ENCODE measurements at places on chromosomes 16 and 17.
A peak's percentile ranks its signal among the peaks of the same experiment; 100 is the strongest.

DNA sequence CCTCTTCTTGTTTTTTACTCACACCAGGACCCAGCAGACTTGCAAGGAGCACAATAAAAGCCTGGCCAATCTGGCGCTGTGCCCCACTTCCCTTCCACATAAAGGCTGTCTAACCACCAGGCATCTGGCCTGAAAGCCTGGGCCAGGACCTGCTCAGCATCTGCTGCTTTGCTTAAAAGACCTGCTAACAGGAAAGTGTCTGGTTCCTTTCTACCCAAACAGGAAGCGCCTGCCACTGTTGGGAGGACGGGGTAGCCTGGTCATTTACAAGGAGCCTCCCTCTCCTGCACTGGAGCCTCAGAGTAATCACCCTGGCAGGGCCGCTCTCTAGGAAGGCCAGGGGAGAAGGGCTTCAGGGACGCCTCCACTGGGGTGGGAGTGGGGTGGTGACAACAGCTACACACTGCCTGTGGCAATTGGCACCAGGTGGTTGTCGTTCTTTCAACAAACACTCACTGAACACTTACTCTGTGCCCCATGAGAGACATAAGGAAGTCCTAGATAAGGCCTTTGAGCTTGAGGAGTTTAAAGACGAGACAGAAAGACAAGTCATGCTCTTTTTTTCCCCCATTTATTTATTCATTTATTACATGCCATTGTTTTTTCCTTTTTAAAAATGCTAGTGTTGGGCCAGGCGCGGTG lies 6.3 kb upstream of the MMP28 start:
- peak; percentile 97 for DNase-seq

- DNase-seq = no peak
These were observed 41.4 kb upstream of the ABR start for GRCh38 chr17:1221209-1221608.

DNA sequence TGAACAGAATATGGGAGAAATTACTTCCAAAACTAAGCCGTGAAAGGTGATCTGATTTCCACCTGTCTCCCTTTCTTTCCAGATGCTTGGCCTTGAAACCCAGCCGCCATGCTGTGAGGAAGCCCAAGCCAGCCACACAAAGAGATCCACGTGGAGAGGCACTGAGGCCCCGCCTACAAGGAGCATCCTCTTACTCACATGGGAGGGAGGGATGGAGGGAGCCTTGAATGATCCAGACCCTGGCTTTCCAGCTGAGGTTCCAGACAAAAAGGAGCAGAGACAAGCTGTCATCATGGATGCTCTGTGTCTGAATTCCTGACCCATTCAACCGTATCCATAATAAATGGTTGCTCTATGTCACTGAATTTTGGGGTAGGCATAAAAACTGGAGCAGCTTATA lies 48.9 kb upstream of the HAPSTR1 start:
- DNase-seq = no peak

DNA sequence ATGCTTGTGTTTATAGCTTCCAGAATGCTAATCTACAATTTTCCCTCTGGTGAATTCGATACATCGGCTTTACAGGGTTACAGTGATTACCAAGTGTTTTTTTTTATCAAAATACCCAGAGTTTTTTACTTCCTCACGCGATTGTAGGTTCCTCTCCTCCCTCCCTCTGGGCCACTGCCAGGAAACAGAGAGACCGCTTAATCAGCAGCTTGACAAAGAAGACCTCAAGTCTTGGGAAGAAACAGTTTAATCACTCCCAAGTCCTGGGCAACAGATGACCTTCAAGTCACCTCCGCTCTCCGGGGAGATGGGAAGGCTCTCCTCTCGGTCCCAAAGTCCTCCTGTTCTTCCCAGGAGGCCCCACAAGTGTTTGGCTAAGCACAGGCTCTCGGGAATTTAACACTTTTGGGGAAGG lies 23.5 kb downstream of the SMTNL2 start:
- no peak for DNase-seq

DNA sequence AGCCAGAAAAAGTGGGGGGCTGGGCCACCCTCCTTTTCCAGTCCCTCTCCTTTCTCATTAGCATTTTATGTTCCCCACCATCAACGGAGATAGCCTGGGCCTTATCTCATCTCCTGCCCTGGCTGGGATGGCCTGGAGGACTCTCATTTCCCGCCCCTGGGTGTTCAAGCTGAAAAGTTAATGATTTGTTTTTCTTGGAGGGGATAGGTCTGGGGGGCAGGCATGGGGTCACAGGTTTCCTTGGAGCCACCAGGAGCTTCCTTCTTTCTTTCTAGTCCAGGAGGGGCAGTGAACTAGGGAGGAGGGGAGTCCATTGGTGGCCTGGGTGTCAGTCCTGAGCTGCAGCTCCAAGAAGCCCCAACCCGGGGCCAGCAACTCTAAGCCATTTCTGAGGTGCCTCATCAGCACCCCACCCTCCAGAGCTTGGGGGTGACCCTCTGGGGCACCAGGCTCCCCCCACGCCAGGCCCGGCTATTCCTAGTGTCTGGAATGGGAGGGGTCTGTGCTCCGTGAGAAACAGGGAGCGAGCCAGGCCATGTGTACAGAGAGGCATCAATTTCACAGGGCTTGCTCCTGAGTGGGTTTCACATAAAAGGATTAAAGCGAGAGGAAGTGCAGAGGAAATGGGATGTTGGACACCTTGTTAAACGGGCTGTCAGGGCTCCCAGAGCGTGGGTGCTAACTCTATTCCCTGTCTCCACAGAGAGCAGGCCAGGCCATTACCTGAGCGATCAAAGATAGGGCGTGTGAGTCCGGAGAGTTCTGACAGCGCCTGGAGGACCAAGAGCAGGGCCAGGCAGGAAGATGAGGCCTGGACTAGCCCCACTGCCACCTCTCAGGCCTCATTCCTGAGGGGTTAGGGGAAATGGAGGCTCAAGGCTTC lies 90.6 kb upstream of the LHX1 start:
- no peak for DNase-seq

- DNase-seq = no peak
These were observed 184.5 kb downstream of the IRF8 start for GRCh38 chr16:86083382-86084002.

DNA sequence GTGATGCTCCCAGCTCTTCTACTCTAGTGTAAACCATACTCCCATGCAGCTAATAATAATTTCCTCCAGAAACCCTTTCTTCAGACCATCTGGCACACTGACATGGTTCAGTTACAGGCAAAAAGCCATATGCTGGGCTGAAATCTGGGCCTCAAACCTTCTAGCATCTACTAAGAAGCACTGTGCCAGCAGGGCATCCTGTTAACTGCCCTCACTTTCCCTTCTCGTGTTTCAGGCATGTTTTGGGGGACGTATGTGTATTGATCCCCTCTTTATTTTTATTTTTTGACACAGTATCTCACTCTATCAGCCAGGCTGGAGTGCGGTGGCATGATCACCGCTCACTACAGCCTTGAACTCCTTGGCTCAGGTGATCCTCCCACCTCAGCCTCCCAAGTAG lies 33.3 kb downstream of the STAT5A start:
- DNase-seq = peak; percentile 88

GRCh38 chr16:14400285-14400977 lies 229.6 kb downstream of the PARN start:
- DNase-seq = no peak

DNA sequence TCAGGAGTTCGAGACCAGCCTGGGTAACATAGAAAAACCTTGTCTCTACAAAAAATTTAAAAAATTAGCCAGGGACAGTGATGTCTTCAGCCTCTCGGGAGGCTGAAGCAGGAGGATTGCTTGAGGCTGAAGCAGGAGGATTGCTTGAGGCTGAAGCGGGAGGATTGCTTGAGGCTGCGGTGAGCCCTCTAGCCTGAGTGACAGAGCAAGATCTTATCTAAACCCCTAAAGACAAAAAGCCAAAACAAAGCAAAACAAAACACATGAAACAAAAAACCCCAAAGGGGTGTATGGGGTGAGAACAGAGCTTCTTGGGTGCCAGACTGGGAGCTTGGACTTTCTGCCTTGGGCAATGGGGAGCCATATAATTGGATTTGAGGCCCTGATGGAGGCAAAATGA lies 2.6 kb downstream of the SPNS3 start:
- no peak for DNase-seq

GRCh38 chr17:30586818-30587595 lies 109.8 kb downstream of the GOSR1 start:
- DNase-seq = no peak

DNA sequence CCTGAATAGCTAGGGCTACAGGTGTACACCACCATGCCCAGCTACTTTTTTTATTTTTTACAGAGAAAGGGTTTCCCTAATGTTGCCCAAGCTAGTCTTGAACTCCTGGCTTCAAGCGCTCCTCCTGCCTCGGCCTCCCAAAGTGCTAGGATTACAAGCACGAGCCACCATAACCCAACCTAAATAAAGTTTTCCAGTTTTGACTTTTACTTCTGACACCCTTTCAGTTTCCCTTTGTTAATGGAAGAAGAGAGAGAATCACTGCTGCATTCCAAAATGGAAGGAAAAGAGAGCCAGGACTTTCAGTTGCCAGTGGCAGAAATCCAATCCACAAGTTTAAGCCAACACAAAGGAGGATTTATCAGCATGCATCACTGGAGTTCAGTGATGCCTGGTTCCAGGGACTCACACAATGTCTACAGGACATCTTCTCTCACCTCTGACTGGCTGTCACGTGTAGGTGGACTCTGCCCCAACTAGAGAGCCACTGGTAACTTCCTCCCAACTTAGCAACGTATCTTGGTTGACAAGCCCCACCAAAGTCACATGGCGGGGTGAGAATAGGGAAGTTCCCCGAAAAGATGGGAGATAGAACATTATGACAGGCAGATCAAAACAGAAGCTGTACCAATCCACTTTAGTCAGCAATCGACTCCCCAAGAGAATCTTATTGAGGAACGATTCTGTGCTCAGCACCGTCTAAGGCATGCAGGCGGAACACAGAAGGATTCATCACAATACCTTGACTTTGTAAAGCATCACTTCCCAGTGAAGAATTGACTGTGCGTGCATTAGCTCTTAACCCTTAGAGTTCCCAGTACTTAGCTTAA lies 46.5 kb downstream of the GAS7 start:
- no peak for DNase-seq

GRCh38 chr16:88596483-88596882 lies 26.3 kb downstream of the ZC3H18 start:
- DNase-seq = no peak

DNA sequence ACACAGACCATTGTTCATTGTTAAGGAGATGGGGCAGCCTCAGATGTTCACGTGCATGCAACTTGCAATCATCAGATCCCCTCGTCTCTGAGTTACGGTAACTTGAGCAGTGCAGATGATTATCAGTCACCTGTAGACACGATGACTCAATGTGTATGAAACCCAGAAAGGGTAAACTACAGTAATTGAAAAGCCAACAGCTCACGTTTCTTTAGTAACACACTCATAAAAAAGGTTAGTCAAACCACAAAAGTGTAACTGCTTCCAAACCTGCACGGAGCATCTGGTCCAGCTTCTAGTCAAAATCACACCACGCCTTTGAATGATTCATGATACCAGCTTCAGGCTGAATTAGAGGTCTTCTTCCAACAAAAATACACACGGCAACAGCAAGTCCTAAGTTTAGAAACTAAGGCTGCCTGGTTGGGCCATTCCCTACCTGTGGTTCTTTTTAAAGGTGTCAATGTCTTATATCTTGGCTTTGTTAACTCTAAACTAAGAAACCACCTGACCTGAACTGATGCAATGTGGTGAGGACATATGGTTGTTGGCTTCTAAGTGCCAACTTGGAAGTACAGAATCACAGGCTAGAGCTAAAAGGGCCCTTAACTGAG lies 32.3 kb downstream of the GRB7 start:
- no peak for DNase-seq

GRCh38 chr16:4534151-4534790 lies 4.3 kb downstream of the CDIP1 start:
- DNase-seq = no peak

DNA sequence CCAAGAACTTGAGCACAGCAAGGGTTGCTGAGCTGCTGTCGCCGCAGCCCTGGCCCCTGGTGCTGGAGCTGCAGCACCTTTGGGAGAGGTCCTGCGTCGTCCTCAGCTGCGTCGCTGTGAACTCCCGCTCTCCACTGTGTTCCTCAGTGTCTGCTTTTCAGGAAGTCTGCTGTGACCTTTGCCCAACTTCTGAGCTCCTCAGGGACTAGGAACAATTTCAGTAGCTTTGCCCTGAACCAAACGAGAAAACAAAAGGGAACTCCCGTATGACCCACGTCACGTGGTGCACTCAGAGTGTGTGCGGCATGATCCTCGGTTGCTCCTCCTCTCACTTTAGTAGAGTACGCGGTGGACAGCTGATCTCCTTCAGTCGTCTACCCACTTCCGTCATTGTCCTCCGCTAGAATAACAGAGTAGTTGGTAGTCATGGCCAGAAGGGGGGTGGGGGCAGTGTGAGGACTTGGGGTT lies 44.2 kb downstream of the WDR45B start:
- no peak for DNase-seq

DNA sequence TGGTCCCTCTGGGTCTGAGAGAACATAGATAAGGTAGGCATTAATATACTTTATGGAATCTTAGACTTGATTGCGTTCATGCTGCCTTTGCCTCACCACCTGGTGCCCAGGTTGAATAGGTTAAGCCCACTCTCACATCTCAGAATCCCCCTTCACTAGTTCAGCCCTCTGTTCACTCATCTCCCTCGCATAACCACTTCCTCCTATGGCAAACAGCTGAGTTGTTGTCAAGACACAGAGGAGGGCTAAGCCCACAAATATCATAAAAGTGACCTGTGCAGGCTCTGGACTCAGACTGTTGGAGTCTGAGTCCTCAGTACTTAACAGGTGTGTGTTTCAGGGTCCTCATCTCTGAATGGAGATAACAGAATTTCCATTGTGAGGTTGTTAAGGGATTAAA lies 55.7 kb downstream of the GOSR1 start:
- no peak for DNase-seq

DNA sequence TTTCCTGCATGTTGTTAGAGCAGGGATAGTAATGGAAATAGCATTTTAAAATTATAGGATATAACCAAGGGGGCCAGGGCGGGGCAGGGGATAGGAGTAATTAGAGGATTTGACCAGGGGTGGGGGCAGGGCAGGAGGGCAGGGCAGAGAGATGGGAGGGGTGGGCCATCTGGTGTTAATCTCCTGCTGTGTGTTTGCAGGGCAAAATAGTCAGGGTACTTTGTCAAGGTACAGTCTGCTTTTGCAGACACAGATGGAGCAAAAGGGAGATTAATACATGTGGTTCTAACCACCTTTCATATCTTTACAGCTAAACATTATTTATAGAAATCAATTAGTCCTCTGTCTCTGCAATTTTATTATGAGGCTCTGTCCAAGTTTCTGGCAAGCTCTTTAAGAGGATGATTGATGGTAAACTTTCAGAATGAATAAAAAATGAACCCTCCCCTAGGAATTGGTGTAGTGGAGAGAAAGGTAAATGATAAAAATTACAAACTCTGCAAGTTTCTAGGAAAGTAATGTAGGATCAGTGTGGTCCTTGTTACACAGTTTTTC lies 6.6 kb downstream of the ANKFN1 start:
- DNase-seq = peak; percentile 51

DNA sequence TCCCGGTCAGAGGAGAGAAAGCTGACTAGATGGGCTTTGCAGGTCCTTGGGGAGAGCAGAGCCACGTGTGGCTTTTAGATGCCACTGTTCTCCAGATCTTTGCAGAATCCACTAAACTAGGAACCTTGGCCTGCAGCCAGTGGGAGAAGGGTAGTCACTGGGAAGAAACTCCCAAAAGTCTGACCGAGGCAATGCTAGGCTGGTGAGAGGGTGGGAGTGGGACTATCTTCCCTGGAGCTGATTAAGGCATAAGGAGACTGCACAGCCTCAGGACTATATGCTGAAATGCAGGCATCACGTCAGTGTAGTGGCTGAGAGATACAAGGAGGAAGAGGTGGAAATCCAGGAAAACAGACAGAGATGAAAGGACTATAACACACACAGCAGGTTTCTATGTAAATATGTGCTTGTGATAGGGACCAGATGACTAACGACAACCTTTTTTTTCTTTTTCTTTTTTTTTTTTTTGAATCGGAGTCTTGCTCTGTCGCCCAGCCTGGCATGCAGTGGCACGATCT lies 2.2 kb upstream of the GSDMA start:
- DNase-seq = no peak

Data from NCI-H1694 (cell line).